ENCODE measurements at places on chromosomes 4 and X.

DNA sequence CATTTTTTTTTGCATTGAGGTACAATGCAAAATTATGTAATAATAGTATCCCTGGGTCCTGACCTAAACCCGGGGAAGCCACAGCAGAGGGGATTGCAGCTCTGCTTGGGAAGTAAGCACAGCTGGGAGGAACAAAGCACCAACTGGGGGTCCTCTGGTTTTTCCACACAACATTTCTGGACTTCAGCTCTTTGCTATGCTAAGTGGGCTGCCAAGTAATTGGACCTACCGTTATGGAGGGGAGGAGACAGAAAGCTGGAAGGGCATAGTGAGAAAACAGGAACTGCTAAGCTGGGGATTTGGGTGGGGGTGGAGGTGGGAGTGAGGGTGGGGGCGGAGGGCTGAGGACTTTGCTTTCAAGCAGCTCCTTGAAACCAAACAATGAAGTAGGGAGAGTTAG lies 183.3 kb downstream of the ZIC3 start:
- DNase-seq, result no peak

GRCh38 chr4:126592088-126592487 lies 1040.7 kb upstream of the INTU start:
- DNase-seq, result no peak

DNA sequence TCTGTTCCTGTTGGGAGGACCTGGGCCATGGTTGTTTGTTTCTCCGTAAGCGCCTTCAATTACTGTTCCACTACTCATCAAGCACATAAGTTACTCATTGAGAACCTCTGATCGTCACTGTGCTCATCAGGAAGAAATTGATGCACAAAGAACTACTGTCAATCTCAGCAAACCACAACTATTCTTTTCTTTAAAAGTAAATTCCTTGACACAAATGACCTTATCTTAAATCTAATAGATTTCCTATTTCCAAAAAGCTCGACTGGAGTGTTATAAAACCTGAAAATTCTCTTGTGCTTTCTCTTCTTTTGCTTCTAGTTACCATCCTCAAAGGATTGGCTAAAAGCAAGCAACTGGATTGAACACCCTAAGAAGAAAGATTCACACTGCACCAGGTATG lies at the start of gene MUC7:
Gene MUC7, plus strand, starts transcription at position 301 of the 400 bp plus-strand sequence. CDS start 1,825 bp downstream, outside the sequence.
- no peak for DNase-seq

- no peak for DNase-seq
Measured at GRCh38 chrX:94053575-94053974, 379.6 kb downstream of the FAM133A start.

DNA sequence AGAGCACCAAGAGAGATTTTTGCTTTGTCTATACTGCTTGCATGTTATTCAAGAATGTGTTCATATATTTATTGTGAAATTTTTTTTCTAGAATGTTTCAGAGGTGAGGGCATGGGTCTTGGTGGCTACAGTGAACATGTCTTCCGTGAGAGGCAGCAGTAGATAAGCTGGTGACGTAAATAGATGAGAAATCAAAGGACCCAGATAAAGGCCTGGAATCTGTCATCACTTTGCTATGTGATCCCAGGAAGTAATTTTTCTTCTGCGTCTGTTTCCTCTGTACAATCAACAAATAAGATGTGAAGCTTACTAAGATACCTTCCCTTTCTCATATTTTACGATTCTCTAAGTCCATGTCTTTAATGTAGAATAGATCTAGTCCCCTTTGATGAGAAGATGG lies 129.1 kb downstream of the COL4A6 start:
- no peak for DNase-seq

- no peak for DNase-seq
Measured at GRCh38 chr4:134308910-134309309, 107.3 kb upstream of the PABPC4L start.

GRCh38 chr4:11480683-11481082 lies 52.0 kb upstream of the HS3ST1 start:
- DNase-seq, result no peak

- no peak for DNase-seq
Measured at GRCh38 chr4:80074651-80075050, 1.6 kb upstream of the ANTXR2 start.

DNA sequence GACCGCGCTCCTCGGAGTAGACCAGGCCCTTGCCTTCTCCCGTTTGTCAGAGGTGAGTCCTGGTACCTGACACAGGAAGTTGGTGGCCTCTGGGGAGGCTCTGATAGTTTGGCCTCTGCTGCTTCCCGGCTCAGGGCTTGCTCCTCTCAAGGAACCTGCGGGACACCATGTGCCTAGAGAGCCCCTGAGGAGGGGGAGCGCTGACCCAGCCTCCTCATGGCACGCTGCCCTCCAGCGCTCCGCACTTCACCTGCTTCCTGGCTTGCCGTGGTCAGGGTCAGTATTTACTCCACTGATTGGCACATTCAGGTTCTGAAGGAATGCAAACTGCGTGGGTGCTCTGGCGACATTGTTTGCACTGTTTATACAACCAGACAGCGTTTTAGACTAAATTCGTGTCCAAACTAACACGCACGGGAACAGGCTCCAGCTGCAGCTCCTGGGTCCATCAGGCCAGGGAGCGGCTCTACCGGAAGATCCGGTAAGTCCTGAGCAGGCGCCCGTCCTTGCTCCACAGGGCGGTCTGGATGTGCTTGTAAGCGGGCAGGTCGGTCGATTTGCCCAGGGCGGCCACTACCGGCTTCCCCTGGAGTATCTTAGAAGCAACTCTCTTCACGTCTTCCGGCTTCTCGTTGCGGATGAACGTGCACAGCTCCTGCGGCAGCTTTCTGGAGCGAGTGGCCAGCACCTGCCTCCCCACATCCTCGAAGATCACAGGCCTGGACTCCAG lies 121.6 kb upstream of the GRID2 start:
- DNase-seq, result no peak

DNA sequence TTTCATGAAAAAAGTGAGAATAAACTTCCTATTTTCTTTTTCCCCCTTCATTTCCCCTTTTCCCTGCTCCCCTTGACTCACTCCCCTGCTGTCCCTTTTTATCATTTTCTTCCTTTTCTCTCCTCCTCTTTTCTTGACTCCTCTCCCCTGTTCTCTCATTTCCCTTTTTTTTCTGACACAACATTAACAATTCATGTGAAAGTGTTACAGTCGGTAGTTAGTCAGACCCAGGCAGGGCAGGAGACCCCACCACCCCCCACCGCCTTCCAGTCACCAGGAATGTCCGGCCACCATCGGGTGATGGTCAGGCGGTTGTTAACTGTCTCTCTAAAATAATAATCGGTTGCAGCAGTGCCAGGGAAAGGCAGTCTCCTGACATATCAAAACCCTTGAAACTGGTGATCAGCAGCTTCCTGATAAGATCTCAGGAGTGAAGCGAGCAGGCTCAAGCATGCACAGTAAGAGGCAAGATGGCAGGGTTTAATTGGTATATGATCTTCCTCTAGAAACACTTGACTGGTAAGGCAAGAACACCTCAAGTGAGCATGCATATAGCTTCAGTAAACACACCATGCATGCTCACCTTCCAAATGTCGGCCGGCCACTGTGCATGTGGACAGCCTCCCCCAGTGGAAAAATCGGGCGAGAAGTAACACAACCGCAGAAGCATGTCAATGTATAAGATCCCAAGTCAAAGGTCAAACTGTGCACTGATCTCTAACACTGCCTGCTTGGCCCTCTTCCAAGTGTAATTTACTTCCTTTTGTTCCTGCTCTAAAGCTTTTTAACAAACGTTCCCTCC lies 191.4 kb downstream of the NDST4 start:
- no peak for DNase-seq

DNA sequence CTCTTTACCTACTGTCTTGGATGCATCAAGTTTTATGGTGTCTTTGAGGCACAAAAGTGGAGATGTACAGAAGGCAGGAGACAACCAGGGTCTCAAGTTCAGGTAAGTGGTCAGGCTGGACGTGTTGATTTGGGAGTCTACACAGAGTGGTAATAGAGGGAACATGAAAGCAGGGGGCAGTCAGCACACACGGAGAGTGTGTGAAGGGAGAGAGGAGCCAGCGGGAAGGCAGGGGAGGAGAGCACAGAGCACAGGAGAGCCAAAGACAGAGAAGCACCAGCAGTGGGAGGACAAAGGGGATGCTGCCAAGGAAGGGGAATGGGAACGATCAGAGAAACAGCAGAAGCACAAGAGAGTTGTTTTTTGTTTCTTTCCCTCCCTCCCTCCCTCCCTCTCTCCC lies 32.9 kb downstream of the TMEM150C start:
- no peak for DNase-seq

DNA sequence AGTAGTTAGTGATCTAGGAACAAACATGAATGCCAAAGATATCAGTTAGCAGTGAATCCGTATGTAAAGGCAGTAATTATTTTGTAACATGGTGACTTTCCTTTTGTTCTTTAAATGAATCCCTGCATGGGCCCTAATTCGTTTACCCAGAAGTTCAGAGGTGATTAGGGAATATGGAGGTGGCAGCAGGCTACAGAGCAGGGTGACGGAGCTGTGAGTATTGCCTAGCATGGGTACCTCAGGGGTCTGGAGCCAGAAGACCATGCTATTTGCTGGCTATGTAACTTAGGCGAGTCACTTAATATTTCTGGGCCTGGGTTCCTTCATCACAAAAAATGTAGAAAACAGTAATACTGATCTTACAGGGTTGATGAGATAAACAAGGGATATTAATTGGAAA lies 184.9 kb downstream of the ENOX2 start:
- no peak for DNase-seq

DNA sequence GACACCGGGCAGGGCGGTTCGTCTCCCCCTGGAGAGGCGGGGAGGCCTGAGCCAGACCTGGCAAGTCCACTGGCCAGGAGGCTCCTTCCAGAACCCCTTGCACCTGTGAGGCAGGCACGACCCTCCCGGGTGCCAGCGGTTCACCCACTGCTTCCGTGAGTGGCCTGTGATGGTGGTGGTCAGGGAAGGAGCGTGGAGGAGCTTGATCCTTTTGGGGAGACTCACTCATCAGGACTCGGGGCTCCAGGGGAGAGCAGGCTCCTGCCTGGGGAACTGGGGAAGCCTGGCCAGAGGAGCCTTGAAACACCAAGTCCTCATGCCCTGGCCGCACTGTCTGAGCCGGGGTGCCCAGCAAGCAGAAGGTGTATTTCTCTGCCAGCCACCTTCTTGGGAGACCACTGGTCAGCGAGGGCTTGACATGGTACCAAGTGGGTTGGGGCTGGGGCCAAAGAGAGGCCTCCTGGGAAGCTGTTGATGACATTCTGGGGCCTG lies 860 bp downstream of the FAM50A start:
- no peak for DNase-seq

DNA sequence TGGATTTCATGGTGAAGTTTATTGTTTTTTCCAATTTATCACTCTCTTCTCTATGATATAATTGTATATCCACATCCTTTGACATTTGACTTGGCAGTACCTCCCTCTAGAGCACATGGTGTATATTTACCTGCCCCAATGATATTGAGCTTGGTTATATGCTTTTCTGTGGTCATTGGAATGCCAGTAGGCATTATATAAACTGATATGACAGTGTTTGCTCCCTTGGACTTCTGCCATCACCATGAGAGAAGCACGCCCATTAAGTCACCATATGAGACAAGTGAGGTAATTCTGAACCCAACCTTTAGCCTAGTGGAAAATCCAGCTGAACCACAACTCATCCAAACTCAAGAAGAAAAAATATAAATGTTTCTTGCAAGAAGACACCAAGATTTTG lies 2761.5 kb downstream of the ARAP2 start:
- DNase-seq, result no peak

GRCh38 chr4:73538162-73538561 lies 56.6 kb downstream of the AFM start:
- no peak for DNase-seq

GRCh38 chr4:46249106-46249505 lies 125.3 kb upstream of the GABRG1 start:
- no peak for DNase-seq

- DNase-seq, result no peak
Measured at GRCh38 chr4:96593422-96593821, 753.5 kb downstream of the PDHA2 start.

DNA sequence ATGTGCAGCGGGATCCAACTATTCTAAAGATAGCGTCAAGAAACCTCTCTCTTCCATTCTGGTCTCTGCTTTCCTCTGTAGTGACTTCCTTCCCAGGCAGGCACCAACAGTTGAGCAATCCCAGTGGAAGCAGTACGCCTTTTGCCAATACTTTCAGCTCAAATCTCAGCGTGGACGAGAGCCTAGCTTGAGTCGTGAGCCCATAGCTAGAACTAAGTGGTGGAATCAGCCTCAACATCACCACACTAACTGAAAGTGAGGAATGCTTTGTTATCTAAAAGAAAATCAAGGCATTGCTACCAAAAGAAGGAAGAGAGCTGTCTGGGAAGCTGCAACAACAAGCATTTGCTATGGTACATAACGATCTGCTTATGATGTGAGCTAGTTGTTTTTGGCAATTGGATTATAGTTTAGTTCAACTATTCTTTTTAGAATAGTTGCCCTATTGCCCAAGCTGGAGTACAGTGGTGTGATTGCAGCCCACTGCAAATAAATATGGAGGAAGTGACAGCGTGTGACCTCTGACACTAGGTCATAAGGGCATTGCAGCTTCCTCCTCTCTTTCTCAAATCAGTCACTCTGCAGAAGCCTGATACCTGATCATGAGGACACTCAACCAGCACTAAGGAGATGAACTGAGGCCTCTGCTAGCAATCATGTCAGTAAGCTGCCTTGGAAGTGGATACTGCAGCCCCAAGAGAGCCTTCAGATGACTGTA lies 24.7 kb upstream of the FRYL start:
- DNase-seq, result no peak
